Heart right ventricle (tissue), 16 donors: ENCODE measurements at places on chromosomes 12 and 14. TPM values are rescaled to one million over a fixed set of nuclear protein-coding genes. Genes with fewer than 3 reads are reported as not detected.

The GSC gene
- total RNA-seq = 0.31 TPM

The IFI27L2 gene
- 41.5 TPM for total RNA-seq

The HOXC12 gene
- not detected for total RNA-seq

The CMTM5 gene
- not detected for total RNA-seq
